MV-4-11 (cell line): ENCODE measurements at places on chromosomes 7 and 10.

GRCh38 chr7:73433924-73434700 lies 534 bp downstream of the FZD9 start:
- DNase-seq: no peak

- no peak for DNase-seq
These were observed 47.4 kb upstream of the PRKAR1B start for GRCh38 chr7:774161-775109.

DNA sequence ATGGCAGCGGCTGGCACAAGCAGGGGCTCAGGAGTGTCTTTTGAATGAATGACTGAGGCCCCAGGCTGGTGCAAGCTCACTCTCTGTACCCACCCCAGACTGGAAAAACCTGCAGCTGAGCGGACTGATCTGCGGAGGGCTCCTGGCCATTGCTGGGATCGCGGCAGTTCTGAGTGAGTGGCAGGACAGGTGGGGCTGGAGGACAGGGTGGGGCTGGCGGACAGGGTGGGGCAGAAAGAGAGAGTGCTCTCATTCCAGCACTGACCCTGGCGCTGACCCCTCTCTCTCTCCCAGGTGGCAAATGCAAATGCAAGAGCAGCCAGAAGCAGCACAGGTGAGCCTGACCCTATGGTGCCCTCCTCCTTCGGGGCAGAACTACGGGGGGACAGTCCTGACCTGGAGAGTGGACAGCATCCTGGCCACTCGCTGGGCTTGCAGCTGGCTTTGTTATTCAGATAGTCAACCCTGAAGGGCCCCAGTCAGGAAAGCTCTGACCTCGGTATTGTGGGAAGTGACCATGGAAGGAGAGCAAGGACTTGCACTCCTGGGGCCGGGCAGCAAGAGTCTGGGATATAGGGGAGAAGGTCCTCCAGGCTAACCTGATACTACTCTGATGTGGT lies 4.1 kb downstream of the FXYD4 start:
- DNase-seq: no peak

- DNase-seq: no peak
These were observed 600 bp upstream of the DBNL start for GRCh38 chr7:44043902-44044301.

DNA sequence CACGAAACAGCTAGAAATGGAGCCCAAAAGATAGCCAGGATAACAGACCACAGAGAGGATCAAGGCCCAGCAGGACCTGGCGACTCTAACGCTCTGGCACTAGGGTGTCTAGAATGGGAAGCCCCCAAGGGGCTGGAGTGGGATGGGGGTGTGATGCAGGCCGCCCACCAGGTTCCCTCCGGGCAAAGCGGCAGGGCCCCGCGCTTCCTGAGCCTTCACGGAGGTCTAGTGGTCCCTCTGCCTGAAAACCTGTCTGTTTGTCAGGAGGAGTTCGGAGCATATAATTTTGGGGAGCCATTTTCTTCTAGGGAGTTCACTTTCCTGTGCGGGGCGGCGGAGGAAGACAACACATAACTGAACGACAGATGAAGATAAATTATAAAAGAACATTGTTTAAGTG lies 48.2 kb upstream of the FXYD4 start:
- no peak for DNase-seq

DNA sequence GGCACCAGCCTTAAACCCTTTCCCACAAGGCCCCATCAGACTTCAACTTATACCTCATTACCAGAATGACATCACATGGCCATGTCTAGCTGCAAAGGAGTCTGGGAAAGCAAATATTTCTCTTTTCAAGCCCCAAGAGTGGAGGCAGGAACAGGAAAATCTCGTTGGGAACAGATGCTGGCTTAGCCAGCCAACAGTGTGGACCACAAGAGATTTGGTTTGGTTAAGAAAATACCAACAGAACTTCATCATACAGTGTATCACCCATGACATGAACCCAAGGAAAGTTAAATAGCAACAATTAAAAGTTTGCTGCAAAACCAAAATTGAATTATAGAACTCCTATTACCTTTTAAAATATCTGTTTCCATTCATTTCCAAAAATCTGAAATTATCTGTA lies 2.2 kb upstream of the MET start:
- no peak for DNase-seq

- no peak for DNase-seq
These were observed 34.6 kb downstream of the KCNMA1 start for GRCh38 chr10:77602913-77603533.
